ENCODE measurements at places on chromosomes 3 and 15.

DNA sequence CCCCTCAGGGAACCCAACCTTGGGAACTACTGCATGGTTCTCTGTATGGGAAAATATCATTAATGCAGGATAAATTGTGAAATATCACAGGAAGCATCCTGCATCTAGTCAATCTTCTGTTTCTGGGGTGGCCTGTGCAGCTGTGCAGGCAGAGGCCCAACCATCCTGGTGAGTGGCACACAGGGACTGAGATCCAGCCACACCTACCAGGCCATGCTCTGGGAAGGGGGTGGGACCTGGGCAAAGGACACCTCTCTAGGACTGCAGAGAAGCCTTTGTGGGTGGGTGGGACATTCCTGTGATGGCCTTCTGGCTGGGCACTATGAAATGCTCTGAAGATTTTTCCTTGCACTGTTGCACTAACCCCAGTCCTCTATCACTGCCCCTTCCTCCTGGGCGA lies 26.8 kb downstream of the CCRL2 start:
- no peak for DNase-seq

GRCh38 chr15:73802431-73803041 lies 49.4 kb upstream of the INSYN1 start:
- DNase-seq: no peak

GRCh38 chr15:72782274-72783003 lies 1.1 kb downstream of the ADPGK start:
- DNase-seq: no peak

GRCh38 chr3:24377218-24377993 lies 117.2 kb downstream of the THRB start:
- no peak for DNase-seq

DNA sequence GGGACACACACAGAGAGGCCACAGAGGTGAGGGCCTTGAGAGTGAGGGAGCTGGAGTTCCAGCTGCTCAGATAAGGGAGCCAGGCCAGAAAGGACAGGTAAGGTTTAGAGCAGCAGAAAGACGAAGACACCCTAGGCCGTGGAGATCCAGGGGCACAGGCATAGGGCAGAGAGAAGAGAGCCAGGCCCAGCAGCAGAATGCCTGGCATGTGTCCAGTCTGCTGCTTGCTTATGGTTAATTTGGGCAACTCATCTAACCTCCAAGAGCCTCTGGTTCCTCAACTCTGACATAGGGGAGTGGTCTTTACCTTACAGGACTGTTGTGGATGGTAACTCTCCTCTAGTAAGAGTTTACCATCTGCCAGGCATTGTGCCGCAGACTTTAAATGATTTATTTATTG lies 35.9 kb downstream of the STARD5 start:
- DNase-seq: no peak

- no peak for DNase-seq
These were observed 472 bp downstream of the CHST14 start for GRCh38 chr15:40471105-40471807.

GRCh38 chr15:100645671-100646070 lies 43.3 kb downstream of the ASB7 start:
- DNase-seq: no peak

DNA sequence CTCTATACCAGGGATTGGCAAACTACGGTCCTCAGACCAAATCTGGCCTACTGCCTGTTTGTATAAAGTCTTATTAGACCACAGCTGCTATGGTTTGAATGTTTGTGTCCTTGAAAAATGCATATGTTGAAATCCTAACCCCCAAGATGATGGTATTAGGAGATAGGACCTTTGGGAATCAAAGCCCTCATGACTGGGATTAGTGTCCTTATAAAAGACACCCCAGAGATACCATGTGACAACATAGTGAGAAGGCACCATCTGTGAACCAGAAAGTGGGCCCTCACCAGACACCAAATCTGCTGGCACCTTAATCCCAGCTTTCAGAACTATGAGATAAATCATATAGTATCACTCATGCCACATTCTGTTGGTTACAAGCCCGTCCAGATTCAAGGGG lies 7.4 kb downstream of the HMCES start:
- no peak for DNase-seq

DNA sequence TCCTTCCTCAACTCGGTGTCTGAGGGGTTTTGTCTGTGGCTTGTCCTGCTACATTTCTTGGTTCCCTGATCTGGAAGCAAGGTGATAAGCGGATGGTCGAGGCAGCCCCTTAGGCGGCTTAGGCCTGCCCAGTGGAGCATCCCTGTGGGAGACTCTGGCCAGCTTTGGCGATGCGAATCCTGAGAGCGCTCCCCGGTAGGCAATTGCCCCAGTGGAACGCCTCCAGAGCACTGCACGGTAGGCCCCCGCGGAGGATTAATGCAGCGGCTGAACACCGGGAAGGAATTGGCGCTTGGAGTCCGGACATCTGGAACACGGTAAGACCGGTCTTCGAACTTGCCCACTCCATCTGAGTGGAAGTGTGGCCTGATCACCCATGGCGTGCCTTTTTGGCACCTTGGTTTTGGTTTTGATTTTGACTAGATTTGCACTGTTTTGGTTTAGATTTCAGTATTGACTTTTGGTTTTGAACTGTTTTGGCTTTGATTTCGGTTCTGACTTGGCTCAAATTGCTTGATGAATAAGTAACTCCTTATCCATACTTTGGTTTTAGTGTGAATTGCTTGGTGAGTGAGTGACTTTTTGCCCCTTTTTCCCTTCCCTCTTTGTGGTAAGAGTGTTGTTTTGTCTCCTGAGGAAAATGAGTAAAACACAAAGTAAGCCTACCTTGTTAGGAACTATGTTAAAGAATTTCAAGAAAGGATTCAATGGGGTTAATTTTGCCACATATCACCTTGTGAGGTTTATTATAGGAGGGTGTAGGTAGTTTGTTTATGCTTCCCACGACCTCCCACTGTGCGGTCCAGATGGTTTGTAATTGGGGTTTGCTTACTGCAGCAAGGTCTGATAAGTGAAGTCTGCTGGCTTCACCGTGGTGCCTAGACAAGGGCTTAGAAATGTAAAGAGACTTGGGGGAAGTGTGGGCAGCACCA lies 27.1 kb upstream of the GPR156 start:
- no peak for DNase-seq

GRCh38 chr3:124831628-124832199 lies 55.5 kb downstream of the ITGB5 start:
- no peak for DNase-seq

- DNase-seq: no peak
These were observed 293.4 kb upstream of the GBE1 start for GRCh38 chr3:82054849-82055248.

DNA sequence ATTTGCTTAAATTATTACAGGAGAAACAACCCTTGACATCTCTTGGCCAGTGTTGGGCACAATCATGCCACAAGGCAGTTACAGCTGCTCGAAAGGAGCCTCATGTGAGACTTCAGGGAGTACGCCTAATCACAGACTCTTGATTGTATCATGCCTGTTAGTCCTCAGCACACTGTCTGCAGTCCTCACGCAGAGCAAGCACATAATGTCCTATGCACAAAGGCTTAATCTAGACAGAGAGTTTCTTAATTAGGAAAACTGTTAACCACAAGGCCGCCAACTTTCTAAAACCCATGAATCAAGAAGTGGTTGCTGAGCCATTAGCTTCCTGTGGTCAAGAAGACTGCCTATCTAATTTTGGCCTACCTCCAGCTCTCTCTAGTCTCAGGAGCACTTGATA lies 172.0 kb downstream of the UNC13C start:
- no peak for DNase-seq

DNA sequence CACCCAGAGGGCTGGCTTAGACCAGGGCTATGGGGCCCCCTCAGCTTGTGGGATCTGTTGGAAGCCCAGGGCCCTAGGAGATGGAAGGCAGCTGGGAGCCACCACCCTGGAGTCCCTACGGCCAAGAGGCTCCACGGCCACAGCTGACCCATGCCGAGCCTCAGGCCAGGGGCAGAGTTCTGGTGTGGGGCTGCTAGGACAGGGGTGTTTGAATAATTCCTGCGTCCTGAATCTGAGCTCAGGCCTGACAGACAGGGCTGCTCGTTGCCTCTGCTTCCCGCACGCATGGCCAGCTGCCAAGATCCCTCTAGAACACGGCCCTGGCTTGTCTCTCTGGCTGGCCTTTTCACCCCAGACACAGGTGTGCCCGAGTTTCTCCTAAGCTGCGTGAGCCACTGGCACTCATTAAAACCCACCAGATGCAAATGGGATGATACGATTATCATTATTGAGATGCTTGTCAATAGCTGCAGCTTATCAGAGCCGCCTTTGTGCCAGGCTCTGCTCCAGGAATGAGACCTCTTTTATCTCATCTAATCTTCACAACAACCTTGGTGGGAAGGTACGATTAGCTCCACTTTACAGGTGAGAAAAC lies 70.2 kb downstream of the EFCAB12 start:
- DNase-seq: no peak

Data from stimulated activated CD8-positive, alpha-beta memory T cell treated with anti-CD3 and anti-CD28 coated beads, Interleukin-7, amount 100 ng/mL, for 24 hours (primary cell).